HAP-1 (cell line): ENCODE measurements at places on chromosomes 12 and 14.

DNA sequence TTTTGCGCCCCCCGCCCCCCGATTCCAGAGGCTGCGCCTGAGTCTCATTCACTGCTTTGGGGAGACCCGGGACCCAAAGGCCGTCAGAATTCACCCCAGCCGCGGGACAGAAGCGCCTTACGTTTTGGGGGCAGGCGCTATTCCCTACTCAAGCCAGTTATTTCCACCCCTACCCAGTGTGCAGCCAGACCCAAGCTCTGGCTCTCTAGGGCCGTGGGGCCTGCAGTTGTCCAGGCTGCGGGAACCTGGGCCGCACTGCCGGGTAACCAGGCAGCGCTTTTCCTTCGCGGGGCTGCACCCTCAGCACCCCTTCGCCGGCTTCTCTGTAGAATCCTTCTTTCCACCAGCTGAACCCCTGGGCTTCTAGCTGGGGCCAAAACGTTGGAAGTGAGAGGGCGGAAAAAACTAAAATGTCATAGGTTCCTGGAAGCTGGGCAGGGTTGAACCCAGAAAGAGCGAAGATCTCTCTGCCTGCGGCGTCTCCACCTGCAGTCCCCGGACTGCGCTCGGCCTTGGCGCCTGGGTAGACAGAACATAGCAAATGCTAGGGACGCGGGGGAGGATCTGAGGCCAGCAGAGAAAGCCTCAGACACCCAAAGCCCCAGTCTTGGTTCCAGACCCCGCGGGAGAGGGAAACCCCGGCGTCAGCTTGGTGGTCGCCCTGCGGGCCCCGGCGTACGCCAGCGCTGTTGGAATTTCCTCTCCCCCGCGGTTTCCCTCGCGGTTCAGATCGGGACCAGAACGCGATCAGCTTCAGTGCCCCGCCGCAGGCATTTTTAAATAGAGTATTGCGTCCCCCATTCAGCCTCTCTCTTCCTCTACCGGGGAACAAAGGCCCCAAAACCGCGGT lies 18.3 kb downstream of the TBX3 start:
- no peak for DNase-seq

DNA sequence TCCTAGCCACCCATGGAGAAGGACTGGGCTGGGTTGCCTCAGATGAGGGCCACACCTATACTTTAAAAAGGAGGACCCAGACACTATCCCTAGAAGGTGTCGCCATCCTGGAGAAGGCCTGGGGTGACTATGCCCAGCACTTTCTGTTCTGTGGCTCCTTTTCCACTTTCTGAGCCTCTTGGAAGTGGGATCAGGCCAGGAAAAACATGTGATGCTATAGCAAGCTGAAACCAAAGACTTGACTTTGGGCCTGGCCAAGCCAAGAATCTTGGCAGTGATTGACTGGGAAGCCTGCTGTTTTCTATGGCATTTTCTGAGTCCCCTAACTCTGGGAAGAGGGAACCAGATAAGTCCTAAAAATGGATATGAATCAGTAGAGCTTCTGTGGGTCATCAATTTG lies 332.3 kb downstream of the ZFP36L1 start:
- DNase-seq: no peak

DNA sequence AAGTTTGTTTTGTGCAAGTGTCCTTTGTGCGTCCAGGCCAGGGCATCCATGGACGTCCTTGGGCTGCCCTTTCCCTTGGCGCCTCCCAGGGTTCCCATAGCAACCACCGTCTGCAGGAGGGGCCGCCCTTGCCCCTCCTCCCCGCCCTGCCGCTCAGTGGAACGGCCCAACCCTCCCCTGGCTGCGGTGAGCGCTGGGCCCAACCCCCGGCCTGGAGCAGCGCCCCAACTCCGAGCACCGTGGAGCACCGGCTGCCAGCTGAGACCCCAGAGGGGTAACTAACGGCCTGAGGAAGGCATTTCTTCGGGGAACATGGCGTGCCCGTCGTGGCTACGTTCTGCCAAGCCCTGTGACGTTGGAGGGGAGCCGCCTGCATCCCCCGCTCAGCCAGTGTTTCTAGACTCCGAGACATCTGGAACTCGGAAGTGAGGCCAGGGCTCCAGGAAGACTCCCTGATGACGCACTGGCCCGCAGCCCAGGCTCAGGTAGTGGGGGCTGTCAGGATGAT lies 5.3 kb upstream of the ACACB start:
- DNase-seq: peak; percentile 56

- no peak for DNase-seq
These were observed 148.2 kb downstream of the SLC38A6 start for GRCh38 chr14:61129168-61129745.

DNA sequence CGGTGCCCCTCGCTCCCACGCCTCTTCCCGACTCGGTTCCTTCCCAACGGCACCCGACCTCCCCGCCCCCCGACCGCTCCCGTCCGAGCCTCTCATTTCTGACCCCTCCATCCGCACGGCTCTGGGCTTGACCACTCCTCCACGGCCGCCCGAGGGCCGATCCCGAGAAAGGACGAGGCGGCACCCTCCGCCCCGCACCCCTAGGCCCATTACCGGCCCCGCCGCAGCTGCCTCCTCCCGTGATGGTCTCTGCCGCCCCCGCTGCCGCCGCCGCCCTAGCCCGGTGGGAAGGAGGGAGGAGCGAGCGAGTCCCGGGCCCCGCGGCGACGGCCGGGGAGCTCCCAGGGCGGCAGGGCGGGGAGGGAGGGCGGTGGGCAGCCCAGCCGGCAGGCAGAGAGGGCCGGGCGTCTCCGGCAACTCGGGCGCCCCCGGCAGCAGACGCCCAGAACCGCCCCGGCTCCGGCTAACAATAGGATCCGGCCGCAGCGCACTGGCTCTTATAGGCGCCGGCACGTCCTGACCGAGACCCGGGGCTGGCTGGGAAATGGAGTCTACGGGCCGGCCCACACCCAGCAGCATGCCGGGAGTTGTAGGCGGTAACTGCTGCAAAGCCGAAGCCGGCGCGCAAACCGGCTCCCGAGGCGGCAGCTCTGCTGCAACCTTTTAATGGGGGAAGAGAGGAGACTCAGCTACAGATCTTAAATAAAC lies at the start of gene CSRNP2:
Gene CSRNP2, minus strand, starts transcription at position 471 of the 708 bp plus-strand sequence. CDS start 7,035 bp downstream, outside the sequence.
- DNase-seq: peak; percentile 97

- no peak for DNase-seq
These were observed 34.3 kb upstream of the SPPL3 start for GRCh38 chr12:120938496-120938895.

DNA sequence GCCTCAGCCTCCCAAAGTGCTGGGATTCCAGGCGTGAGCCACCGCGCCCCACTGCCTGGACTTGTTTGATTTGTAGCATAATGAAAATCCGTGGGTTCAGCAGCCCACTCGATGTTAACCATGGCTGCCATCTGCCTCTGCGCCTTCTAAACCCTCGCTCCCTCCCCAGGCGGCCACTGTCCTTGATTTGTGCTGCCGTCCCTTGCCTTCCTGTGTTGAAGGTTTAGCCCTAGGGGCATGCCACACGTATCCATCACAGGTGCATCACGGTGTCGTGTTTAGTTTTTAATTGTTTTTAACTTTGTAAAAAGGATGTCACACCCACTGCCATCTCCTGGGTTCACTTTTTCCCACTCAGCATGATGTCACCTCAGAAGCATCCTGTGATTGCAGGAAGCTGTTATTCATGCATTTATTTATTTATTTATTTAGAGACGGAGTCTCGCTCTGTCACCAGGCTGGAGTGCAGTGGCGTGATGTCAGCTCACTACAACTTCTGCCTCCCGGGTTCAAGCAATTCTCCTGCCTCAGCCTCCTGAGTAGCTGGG lies 24.5 kb upstream of the ULK1 start:
- DNase-seq: no peak

GRCh38 chr14:68195126-68195525 lies 375.5 kb downstream of the RAD51B start:
- no peak for DNase-seq

- no peak for DNase-seq
These were observed 71.6 kb downstream of the FGD4 start for GRCh38 chr12:32470936-32471470.

DNA sequence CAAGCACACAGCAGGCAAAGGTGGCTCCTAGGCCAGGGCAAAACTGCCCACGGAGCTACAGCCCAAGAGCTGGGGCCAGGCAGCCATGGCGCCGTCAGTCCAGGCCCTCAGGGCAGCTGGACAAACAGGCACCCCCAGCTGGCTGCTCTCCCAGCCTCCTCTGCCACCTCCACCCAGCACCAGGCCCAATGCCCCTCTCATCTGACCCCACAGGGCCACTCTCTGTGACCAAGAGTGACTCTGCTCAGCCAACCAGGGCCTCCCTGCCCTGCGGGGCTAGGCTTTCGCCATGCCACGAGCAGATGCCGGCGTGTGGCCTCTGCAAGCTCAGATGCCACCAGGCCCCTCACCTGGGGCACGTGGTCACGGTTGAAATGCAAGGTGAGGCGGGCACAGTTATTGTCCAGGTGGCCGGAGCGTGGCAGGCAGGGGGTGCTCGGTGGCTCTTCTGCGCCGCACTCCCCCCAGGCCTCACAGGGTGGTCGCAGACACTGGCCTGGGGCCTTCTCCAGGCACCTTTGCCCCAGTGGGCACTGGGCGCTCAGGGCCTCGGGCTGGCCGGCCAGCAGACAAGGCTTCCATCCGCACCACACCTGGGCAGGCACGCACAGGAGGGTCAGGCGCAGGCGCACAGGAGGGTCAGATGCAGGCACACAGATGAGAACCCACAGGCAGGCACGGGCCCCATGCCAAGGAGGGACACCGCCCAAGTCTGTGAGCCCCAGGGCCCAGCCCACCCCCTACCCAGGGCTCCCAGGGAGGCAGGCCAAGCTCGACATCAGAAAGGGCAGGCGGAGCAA lies 23.0 kb downstream of the JAG2 start:
- DNase-seq: no peak

- DNase-seq: peak; percentile 75
These were observed 1.3 kb downstream of the DDN start for GRCh38 chr12:48997719-48998496.

DNA sequence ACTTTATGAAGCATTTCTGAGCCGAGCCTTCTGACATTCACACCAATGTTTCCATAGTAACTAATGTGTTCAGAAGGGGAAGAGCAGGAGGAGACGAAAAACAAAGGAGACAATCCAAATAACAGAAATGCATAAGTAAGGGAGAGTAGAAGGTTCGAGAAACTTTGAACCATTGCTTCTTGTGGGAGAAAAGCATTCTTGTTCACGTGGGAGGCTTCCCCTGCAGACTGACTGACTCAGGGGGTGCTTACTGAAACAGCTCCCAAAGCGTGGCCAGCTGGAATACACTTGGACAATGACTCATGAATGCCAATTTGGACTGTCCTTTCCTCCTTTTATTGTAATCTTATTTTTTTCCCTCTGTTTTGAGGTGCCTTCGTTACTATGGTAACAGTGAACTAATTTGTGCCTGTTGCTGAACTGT lies 73.9 kb downstream of the NEDD1 start:
- no peak for DNase-seq

- DNase-seq: no peak
These were observed 242.7 kb upstream of the E2F7 start for GRCh38 chr12:77308056-77308455.

- no peak for DNase-seq
These were observed 209.7 kb upstream of the CDKN3 start for GRCh38 chr14:54186821-54187763.

- DNase-seq: no peak
These were observed 72.8 kb downstream of the TTC7B start for GRCh38 chr14:90743425-90743824.

- no peak for DNase-seq
These were observed 8.6 kb upstream of the ANKRD9 start for GRCh38 chr14:102518063-102518648.

GRCh38 chr12:93714382-93714781 lies 37.2 kb downstream of the CRADD start:
- DNase-seq: no peak

DNA sequence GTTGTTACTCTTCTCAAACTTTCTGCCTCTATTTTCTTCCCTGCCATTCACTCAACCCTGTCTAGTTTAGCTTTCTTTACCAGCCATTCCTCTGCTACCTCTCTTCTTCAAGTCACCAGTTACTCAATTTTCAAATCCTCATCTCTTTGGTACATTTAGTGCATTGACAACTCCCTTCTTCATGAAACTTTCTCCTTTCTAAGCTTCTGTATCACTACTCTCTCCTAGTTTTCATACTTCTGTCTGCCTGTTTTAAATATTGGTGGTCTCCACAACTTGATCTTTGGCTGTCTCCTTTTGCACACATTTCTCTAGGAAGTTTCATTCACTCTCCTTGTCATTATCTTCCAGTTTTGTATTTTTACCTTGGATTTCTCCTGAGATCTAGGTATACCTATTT lies 6.0 kb downstream of the LEMD3 start:
- no peak for DNase-seq

GRCh38 chr12:14871247-14871646 lies 14.4 kb downstream of the MGP start:
- DNase-seq: no peak

DNA sequence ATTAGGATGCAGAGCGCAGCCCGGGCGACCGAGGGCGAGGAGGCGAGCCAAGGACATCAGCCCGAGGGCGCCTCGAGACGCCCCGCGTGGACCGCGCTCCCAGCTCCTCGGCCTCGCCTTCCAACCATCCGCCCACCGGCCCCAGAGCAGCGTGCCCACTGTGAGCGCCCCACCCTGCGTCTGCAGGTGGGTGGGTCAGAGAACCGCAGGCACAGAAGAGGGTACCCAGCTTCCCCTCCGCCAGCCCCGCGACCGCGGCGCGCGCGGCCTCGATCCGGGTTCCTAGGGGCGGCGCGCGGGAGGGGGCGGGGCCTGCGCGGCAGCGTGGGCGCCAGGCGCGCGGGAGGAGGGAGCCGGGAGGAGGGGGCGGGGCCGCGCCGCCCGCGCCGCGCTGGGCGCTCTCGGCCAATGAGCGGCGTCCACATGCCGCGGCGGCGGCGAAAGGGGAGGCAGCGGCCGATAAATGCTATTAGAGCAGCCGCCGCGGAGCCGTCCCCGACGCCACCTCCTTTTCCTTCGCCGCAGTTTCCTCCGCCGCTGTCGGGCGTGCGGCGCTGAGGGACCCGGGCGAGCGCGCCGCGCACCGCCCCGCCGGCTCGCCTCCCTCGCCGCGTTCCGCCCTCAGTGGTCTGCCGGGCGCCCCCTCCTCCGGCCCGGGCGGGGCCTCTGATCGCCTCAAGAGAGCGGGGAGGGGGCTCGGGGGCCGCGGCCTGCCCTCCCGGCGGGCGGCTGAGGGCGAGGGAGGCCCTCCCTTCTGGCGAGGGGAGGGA lies at the start of gene ATP2A2:
Gene ATP2A2, plus strand, starts transcription at position 469 of the 770 bp plus-strand sequence. CDS start 543 bp downstream, outside the sequence.
- peak; percentile 88 for DNase-seq

DNA sequence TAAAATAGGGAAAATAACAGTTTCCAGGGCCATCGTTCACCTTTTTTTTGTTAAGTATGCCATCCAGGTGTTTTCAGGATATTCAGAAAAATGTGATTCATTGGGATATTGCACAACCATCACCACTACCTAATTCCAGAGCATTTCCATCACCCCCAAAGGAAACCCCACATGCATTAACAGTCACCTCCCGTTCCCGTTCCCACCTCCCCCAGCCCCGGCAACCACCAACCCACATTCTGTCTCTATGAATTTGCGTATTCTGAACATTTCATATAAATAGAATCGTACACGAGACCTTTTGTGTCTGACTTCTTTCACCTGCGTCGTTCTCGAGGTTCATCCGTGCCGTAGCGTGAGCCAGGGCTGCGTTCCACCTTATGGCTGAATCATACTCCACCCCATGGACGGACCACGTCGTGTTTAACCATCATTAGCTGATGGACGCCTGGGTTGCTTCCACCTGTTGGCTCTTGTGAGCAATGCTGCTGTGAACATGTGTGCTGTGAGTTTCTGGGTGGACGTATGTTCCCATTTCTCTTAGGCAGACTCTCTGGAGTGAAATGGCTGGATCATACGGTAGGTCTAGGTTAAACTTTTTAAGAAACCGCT lies 51.0 kb upstream of the NCOR2 start:
- no peak for DNase-seq

GRCh38 chr12:65892841-65893251 lies 68.6 kb downstream of the HMGA2 start:
- no peak for DNase-seq
